ENCODE measurements at places on chromosomes 1 and 21.

DNA sequence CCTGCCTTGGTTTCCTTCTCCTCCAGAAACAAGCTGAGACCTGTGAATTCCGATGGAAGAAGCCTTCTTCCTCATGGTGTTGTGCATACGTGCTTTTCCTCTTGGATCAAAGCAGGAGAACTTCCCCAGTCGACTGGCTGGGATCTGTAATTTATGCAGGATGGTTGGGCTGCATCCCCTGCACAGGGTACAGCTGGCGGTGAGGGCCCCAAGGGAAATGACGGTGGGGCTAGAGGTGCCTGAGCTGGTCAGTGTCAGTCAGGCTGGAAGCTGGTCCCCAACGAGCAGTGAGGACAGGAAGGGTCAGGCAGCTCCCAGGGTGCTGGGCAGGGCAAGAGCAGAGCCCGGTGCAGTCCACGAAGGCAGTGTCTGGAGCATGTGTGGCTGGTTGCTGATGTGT, 106.7 kb downstream of the CNIH3 start:
- DNase-seq = no peak

DNA sequence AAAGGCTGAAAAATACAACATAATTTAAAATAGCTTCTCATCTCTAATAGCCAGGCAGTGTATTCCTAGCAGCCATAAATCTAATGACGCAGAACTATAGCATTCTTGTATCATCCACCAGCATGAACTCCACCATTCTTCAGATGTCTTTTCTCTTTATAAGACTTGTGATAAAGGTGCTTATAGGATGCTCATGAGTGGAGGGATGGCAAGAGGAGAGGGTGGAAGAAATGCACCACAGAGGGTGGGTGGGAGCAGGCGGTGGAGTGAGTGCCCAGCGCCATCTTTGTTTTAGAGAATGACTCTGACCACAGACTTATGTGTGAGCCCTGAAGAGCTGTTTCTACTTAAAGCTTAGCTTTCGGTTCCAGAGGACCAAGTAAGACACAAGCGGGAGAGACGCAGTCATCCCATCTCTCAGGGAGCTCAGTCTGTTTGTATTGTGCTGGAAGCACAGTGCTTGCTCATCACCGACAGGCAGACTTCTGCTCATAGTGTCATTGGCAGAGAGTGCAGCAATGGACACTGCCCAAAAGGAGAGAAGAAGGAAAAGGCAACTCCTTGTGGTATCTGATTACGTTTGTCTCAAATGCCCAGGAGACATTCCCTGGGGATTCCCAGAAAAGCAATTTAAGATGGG, 65.6 kb downstream of the KCNJ15 start:
- no peak for DNase-seq

GRCh38 chr1:77888081-77888780, at the start of gene NEXN:
Gene NEXN, plus strand, starts transcription at chr1:77888624. Its CDS starts 27,483 bp downstream, at chr1:77916107.
- no peak for DNase-seq

DNA sequence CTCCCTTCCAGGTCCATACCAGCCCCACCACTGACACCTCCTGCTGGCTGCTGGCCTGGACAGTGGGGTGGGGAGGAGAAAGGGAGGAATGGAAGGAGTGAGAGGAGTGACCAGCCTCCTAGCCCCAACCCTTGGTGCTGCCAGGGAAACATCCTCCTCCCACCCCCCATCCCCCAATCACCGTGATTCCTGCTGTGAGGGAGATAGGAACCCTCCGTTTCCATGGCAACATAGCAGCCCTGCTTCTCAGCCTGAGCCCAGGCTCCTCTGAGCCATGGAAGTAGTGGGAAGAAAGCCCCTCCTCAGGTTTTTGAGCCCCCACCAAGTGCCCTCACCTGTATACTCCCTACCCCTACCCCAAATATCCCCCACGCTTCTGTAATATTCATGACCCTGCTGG, 44.4 kb upstream of the SCMH1 start:
- DNase-seq = no peak

GRCh38 chr1:206430031-206430983, 40.0 kb upstream of the IKBKE start:
- no peak for DNase-seq
